ENCODE measurements at places on chromosomes 2 and 18.

DNA sequence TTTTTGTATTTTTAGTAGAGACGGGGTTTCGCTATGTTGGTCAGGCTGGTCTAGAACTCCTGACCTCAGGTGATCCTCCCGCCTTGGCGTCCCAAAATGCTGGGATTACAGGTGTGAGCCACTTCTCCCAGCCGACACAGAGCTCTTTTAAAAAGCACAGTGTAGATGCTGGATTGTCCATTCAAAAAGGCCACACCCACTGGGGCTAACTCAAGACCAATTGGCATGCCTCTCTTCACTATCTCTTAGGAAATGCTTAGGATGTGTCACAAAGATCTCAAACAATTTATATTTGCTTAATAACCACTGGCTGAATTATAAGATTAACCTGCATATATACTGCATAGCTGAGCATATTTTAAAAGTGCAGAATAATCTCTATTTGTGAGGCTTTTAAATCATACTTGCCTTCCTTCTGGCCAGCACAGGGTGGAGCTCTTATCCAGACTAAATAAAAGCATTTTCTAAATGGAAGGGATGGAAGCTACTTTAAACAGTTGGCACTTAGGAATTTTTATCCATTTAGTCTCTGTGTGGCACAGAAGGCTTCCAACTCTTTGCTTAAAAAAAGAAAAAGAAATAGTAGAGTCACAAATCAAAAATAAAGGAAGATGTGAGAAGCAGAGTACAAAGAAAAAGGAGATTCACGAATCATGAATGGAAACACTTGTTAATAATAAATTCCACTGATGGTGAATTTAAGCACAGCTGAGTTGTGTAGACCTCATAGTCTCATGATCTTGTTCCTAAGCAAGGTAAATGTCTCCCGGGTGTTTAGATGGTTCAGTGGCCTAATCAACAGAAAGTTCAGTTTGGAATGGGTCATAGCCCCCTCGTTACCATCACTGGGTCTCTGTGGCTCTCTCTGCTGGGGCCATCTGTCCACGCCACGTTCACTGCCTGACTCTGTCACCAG, 22.4 kb downstream of the CRYGD start:
- DNase-seq: peak; percentile 23

GRCh38 chr18:53943326-53943860, 281.1 kb downstream of the MBD2 start:
- DNase-seq: no peak

- DNase-seq: no peak
These were observed 1.8 kb upstream of the RAB31 start for GRCh38 chr18:9706081-9706935.

DNA sequence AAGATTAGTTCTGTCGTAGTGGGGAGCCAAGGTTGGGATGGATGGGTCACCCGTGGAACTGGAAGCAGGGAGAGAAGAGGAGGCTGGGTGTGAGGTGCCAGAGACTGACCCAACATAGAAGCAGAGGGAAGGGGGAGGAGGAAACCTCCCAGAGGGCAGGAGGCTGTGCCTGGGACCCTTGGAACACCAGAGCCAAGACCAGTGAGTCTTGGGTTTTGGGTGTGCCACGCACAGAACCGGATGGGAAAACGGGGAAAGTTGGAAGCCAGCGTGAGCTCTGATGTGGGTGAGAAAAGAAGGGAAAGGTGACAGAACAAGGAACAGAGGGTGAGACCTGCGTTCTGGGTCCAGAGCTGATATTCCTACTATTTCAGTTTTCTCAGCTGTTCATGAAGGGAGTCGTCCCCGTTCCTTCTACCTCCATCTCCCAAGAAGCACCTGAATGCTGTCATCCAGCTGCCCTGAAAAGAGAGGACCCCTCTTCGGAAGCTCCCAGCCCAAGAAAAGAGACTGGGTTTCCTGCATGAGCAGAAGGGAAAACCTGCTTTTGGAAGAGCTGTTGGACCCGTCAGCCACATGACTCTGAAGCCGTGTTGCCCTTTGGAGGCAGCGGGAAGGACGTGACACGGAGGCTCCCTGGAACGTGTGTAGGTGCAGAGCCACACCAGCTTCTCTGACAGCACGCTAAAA, 250.1 kb downstream of the NDUFA10 start:
- no peak for DNase-seq

GRCh38 chr2:1590596-1591460, 153.5 kb downstream of the PXDN start:
- no peak for DNase-seq

- DNase-seq: no peak
These were observed 180.1 kb downstream of the MGAT5 start for GRCh38 chr2:134433979-134434378.

DNA sequence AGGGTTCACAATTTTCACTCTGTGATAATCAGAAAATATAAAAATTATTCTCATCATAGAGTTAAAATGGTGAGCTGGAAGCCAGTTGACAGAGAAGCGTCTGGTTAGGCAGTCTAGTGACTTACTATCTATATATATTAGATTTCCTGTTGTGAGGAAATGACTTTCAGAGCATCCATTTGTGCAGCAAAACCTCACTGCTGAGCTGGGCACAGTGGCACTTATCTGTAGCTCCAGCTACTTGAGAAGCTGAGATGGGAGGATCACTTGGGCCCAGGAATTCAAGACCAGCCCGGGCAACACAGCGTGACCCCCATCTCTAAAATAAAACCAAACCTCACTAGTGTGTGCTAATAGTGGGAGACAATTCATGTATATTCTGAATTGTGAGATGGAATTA, 7.2 kb upstream of the KIAA2012 start:
- DNase-seq: no peak

DNA sequence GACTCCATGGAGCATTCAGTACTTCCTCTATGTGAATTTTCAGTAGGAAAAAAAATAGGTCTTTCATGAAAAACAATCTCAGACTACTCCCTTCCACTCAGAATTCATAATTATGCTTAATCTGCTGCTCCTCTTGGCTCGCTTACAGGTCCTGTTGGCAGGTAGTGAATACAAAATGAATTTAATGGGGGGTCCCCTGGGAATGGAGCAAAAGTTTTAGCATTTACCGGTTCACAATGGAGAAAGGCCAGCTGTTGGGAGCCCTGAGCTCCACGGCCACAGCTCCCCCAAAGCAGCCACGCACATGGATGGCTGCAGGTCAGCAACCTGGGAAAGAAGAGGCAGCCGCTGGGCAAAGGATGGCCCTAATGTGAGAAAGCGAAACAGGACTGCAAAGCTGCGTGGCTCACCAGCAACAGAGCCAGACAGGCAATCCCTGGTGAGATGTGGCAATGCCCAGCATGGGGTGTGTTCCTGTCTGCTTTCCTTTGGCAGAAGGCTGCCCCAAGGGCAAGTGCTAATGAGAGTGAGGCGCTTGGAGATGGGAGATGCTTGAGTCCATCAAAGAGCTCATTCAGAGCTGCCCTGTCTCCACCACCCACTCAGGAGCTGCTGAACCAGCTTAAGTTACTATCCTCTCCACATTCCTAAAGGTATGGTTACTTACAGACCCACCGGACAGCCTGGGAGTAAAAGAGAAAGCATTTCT, 447.4 kb downstream of the EPHA4 start:
- DNase-seq: no peak

- no peak for DNase-seq
These were observed 216.1 kb downstream of the ICOS start for GRCh38 chr2:204152616-204153015.

DNA sequence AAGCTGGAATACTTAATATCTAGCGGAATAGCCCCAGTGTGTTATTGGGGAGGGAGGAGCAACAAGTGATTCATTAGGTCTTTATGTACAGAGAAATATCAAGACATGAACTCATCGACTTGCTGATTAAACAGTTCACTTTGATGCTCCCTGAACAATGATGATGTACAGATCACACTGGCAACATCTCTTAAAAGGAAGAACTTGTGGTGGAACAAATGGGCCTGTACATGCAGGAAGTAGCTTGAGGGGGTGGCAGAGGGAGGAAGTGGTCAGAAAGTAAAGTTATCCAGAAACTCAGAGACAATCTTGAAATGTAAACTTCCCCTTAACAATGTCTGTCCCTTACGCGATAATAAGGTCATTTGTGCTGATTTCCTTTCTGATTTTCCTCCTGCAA, 90.5 kb downstream of the NXPH2 start:
- DNase-seq: no peak

GRCh38 chr2:42105330-42106256, 57.8 kb downstream of the PKDCC start:
- no peak for DNase-seq

GRCh38 chr2:143949121-143949848, 570.6 kb downstream of the ZEB2 start:
- DNase-seq: no peak
